ENCODE measurements at places on chromosomes 6 and 20.

GRCh38 chr20:57071283-57071731 is 195.1 kb downstream of the BMP7 start:
- DNase-seq: no peak

- peak; percentile 28 for DNase-seq
Observed at GRCh38 chr6:152206072-152206818, 398.8 kb downstream of the ESR1 start.

GRCh38 chr6:14639983-14640599 is 522.5 kb downstream of the CD83 start:
- no peak for DNase-seq

- peak; percentile 83 for DNase-seq
Observed at GRCh38 chr20:1920252-1920651, 25.0 kb downstream of the SIRPA start.

GRCh38 chr20:12849225-12849910 is 159.4 kb upstream of the SPTLC3 start:
- no peak for DNase-seq

GRCh38 chr6:148389086-148389485 is 46.4 kb downstream of the SASH1 start:
- DNase-seq: no peak

DNA sequence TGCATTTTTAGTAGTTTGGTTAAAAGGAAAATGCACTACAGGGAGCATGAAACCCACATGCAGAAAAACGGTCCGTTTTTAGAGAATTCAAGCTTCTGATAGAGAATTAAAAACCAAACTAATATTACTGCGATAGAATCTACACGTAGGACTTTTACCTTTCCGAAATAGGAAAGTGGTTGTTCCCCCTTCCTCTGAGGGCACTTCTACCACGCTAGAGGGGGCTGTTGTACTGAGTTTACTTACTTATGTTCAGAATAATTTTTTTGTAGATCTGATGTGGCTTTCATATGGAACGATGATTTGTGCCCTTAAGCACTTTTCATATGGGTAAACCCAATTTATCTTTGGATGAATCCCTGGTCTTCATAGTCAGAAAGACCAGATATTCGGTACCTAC is 264.3 kb upstream of the PLN start:
- DNase-seq: peak; percentile 46

DNA sequence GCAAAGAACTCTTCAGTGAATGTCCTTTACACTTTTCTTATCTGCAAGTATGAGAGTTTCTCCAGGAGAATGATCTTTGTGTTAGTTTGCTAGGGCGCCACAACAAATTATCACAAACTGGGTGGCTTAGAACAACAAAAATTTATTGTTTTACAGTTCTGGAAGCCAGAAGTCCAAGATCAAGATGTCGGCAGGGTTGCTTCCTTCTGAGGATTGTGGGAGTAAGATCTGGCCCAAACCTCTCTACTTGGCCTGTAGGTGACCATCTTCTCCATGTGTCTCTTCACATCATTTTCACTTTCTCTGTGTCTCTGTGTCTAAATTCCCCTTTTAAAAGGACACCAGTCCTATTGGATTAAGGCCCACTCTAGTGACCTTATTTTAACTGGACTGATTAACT is 103.0 kb downstream of the ADTRP start:
- no peak for DNase-seq

DNA sequence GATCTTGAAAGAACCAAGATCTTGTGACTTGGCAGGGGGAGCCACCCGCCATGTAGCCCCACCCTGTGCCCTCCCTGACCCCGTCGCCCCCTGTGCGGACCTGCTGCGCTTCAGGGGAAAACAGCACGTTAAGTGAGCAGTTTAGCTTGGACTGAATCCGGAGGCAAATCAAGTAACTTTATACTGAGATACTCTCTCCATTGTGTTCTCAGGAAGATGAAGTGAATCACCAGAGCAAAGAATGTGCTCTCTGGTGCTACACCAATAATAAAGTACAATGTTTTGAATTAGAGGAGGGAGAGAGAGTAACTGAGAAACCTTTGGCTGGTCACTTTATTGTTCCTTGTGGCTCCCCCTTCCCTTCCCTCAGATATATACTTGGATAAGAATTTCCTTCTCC is 83.4 kb downstream of the TXNDC5 start:
- no peak for DNase-seq
